ENCODE measurements at places on chromosomes 1 and 21.
A peak's percentile ranks its signal among the peaks of the same experiment; 100 is the strongest.

GRCh38 chr1:207028884-207029650 is 3.5 kb downstream of the C1orf116 start:
- DNase-seq, result no peak

GRCh38 chr1:111848852-111849545 is 93.3 kb downstream of the DDX20 start:
- no peak for DNase-seq

DNA sequence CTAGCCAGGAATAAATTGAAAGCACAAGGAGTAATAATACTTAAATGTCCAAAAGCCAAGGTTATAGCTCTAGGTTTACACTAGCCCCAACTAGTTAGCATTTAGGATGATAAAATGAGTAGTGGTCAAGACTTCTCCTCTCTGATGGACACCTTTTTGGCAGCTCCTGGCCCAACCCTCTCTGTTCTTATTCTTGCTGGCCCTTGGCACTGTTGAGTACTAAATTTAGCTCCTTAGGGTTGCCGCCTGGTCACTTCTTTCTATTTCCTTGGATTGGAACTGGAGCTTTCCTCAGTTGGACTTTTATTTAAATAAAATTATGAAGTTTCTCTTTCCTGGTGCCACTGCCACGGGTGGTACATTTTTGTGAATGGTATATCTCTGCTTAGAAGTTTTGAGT is 28.3 kb downstream of the ARID1A start:
- no peak for DNase-seq

- no peak for DNase-seq
Measured at GRCh38 chr1:212514782-212515181, 82.1 kb downstream of the NENF start.

DNA sequence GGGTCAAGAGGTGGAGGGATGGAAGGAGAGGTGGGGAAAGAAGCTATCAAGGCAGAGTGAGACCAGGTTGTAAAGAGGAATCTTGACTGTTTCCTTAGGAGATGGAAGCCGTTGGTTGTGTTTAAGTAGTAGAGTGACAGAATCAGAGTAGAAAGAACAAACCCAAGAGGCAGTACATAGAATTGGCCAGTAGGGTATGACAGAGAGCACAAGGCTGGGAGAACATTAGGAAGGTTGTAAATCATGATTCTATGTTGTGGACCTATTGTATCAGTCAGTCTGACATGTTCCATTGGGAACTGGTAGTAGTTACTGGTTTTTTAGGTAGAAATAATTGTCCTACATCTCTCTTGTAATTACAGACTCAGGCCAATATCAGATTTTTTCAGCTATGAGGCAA is 486.9 kb upstream of the USP24 start:
- DNase-seq, result no peak

GRCh38 chr21:24628046-24628445 is 979.2 kb downstream of the MRPL39 start:
- no peak for DNase-seq

DNA sequence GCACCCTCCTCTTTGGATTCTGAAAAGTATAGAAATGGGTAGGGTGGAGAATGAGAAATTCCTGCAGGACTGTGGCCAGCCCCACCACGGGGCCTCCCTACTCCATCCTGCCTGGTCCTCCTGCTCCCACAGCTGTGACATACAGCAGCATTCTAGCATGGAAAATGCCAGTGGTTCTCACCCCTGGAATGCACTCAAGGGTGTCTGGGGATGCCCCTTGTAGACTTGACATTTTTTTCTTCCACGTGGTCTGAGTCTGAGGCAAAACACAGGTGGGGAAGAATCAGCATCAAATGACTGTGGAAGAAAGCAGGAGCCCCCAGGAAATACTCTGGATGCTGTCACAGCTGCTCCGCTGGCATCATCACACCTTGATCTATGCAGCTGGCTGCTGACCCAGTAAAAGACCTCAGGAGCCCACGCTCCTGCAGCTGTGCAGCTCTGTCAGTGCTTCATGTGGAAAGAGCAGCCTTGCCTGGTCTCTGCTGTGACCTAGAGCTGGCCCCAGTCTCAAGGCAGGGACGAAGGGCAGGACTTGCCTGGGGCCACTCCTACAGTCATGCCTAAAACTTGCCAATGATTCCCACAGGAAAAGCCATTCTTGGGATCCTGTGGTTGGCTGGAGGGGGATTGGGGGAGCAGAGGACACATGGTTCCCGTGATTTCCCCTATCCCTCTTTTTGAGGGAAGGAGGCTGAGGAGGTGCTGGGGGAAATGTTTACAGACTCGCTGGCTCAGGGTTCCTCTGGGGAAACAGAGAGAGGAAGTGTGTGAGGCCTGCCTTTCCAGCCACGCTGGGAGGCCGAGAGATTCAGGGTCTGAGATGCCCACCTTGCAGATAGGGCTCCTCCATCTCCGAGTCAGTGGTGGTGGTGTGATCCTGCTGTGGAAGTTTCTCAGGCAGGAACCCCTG is 10.8 kb upstream of the A3GALT2 start:
- no peak for DNase-seq

DNA sequence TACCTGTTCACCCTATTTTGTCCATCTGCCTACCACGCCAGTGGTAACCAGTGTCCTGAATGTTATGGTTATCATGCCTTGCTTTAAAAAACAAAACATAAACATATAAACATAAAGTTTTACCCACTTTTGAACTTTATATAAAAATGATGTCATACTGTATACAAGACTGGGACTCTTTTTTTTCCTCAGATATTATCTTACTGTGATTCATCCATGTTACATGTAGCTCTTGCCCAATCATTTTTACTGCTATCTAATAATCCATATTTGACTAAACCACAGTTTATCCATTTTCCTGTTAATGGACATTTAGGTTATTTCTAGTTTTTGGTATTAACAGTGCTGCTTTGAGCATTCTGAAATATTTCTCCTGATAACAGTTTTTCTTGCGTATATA is 78.8 kb downstream of the GPR161 start:
- no peak for DNase-seq

- DNase-seq, result no peak
Measured at GRCh38 chr1:22812092-22812880, 101.6 kb downstream of the EPHB2 start.

DNA sequence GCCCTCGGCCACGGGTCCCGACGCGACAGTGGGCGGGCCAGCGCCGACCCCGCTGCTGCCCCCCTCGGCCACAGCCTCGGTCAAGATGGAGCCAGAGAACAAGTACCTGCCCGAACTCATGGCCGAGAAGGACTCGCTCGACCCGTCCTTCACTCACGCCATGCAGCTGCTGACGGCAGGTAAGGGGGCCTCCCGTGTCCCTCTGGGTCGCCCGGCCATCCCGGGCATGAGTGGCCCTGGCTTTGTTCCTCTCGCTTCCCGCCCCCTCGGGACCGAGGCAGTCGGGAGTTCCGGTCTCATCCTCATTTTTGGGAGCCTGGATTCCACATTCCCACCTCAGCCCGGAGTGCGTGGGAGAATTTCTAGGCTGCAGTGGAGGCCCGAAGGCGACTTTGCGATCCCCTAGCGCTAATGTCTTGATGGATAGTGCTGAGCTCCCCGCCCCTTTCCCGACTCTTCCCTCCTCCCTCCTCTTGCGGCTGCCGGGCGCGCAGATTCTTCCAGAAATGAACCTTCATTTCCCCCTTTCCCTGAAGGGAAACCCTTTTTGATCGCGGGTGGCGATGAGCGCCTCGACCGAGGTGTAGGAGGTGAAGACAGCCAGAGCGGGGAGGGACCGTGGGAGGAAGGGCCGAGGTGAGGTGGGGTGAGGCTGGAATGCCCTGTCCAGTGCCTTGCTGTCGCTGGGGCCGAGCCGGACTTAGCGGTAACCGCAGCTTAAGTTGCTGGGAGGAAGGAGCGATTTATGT is 705 bp downstream of the KHDRBS1 start:
- DNase-seq, result peak; percentile 23
